ENCODE measurements at places on chromosomes 11 and 22.

- DNase-seq, result no peak
These were observed 53.2 kb upstream of the BID start for GRCh38 chr22:17827466-17827865.

GRCh38 chr11:47342854-47343253 lies 9.6 kb downstream of the MYBPC3 start:
- no peak for DNase-seq

GRCh38 chr11:83147895-83148294 lies 9.0 kb upstream of the PCF11 start:
- no peak for DNase-seq

DNA sequence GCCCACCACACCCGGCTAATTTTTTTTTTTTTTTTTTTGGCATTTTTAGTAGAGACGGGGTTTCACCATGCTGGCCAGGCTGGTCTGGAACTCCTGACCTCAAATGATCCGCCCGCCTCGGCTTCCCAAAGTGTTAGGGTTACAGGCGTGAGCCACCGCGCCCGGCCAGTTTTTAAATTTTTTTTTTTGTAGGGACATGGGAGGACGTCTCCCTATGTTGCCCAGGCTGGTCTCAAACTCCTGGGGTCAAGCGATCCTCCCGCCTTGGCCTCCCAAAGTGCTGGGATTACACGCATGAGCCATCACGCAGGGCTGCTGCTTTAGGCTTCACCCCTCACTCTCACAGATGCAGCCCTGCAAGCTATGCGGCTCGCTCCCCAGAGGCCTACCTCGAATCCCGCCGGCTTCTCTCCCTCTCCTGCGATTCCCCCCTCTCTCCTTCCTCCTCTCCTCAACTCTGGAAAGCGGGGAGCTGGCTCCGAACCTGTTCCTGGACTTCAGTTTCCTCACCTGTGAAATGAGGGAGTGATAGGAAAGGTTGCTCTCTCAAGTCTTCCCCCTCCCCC lies 926 bp downstream of the CCDC157 start:
- no peak for DNase-seq

DNA sequence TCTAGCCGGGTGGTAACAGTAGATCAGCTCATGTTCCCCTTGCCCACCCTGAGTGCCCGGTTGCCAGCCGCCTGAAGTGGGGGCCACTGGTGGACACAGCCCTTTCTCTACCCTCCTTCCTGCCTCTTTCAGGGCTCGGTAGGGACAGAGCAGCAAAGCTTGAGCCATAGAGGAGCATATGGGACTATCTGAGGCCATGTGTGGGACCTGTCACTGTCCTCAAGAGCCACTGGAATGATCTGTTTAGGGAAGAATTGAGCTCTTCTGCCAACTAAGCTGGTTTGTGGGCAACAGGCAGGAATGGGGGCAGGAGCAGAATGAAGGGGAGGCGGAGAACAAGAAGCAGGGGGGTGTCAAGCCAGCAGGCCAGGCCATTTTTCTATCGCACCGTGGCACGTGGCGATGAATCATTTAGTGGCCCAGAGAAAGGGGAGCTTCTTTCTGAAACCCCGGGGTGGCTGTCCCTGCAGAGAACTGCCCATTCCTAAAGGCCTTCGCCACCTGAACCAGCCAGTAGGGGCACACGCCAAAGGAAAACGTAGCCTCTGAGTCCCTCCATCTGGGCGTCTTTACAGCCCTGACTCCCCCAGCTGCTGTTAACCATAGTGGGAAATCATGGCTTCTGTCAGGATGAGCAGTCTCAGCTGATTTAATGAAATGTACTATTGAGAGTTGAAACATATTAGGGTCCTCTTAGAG lies 8.8 kb downstream of the ASPHD2 start:
- DNase-seq, result peak; percentile 44

GRCh38 chr11:27212248-27212780 lies 150.7 kb downstream of the CCDC34 start:
- no peak for DNase-seq

GRCh38 chr11:116473790-116474346 lies 298.9 kb downstream of the BUD13 start:
- DNase-seq, result peak; percentile 27

DNA sequence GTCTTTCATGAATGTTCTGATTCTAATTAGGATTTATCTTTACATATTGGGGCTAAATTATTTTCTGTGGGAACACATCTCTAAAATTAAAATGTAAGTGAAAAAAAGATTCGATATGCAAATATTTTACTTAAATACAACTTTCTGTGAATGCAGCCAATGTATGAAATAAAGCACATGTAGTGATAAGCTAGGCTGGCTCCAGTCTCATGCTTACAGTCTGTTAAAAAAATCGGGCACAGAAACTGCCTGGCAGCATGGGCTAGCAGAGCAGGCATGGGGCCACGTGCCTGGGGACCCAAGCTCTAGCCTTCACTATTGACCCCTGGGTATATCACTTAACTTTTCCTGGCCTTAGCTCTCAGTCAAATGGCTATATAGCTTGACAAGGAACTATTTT lies 46.5 kb downstream of the NELL1 start:
- DNase-seq, result no peak

DNA sequence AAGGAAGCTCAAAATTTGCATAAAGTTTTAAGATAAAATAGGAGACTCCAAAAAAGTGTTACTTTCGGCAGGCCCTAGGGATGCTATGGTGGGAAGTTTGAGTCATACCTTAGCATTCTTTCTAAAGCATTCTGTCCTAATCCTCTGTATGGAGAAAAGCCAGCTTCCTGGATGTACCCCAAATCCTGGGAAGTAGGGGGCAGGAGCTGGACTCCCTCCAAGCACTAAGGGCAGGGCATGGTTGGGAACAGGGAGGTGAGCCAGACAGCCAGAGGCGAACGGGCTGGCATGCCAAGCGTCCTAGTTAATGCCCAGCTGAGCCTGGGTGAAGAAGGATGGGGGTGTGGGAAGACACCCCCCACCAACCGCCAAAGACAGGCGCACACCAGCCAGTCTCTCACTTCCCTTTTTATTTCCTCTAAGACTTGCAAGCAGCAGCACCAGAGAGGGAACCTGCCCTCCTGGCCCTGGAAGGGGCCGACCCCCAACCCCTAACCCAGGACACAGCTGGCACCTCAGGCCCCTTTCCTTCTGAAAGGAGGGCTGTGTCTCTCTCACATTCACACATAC lies 23.9 kb downstream of the RTN4RL2 start:
- no peak for DNase-seq

DNA sequence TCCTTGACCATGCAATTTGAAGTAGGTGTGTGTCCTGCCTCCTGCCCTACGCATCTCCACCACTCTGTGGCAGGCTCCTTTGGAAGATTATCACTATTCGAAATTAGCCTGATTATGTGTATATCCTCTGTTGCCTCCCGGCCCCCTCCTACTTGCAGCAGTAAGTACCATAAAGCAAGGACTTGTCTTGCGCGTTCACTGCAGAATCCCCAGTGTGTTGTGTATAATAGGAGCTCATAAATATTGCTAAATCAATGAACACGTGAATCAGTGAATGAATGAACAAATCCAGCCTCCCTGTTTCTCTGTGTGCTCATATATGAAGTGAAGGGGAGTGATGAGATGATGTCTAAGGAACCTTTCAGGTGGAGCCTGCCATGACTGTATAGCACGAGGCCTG lies 210.7 kb downstream of the DBX1 start:
- no peak for DNase-seq

DNA sequence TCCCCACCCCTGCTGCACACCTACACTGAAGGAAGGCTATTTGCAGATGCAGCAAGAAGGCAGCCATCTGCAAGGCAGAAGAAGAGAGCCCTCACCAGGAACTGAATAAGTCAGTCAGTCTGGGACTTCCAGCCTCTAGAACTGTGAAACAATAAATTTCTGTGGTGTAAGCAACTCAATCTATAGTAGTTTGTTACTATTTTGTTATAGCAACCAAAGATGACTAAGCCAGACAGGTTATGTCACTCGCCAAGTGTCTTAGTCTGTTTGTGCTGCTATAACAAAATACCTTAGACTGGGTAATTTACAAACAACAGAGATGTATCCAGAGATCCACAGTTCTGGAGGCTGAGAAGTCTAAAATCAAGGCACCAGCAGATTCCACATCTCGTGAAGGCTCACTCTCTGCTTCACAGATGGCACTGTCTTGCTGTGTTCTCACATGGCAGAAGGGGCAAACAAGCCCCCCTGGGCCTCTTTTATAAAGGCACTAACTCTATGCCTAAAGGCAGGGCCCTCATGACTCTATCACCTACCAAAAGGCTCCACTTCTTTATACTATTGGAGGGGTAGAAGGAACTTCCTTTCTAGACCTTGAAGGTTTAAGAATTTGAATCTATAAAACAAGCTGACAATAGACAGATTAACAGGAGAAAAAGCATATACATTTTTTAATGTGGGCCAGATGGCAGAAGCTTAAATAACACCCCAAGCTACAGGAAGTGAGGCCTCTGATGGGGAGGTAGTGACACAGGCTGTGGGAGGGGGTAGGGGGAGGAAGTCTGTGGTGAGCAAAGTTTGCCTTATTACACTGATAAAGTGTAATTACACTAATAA lies 12.3 kb downstream of the APOL6 start:
- no peak for DNase-seq

DNA sequence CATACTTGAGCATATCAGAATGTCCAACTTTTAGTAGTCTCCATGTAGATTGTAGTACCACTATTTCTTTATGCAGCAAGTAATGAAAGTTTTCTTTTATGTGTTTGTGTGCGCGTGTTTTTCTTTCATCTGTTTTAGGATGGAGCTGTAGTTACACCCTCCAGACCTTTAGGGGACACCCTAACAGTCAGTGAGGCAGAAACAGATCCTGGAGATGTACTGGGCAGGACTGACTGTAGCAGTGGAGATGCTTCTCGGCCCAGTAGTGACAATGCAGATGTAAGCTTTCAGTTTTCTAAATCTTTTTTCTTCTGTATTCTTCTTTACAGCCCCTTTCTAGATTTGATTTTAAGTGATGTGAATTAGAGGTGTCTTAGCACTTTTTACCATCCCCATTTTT lies 79.9 kb upstream of the GRIK4 start:
- peak; percentile 39 for DNase-seq

- DNase-seq, result no peak
These were observed 1.2 kb downstream of the APOBEC3F start for GRCh38 chr22:39041908-39042307.

DNA sequence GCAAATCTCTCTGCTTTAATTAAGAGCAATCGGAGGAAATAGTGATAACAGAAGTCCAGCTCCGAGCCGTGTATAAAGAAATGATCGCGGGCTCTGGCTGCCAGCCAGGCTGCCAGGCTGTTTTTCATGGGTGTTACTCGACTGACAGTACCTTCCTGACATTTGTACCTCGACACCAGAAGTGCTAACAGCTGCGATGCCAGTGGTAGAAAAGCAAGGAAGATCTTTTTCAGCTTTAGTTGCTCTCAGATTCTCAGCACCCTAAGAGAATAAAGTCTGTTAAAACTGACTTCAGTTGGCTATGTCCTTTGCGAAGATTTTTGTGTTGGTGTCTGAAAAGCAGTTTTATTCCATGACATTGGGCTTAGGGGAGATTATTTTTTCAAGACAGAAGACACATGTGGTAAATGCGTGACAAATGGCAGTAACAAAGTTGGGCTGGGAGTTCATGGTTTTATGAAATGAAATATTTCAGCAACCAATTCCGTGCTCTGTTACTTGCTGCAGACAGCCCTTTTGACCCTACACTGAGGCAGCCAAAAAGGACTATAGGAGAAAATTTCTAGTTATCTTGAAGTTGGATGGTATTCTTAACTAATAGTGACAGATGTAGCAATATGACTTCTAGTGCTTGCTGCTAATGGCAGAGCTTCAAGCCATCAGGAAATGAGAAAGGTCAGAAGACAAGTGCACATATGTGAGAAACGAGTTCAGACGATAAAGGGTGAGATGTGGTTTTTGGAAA lies 296.2 kb downstream of the CNTN5 start:
- no peak for DNase-seq

- DNase-seq, result no peak
These were observed 297.7 kb upstream of the CCDC90B start for GRCh38 chr11:83583757-83584366.

GRCh38 chr11:107916671-107917241 lies 11.5 kb upstream of the RAB39A start:
- peak; percentile 65 for DNase-seq

- DNase-seq, result no peak
These were observed 104.8 kb downstream of the MPPED2 start for GRCh38 chr11:30481330-30481729.

DNA sequence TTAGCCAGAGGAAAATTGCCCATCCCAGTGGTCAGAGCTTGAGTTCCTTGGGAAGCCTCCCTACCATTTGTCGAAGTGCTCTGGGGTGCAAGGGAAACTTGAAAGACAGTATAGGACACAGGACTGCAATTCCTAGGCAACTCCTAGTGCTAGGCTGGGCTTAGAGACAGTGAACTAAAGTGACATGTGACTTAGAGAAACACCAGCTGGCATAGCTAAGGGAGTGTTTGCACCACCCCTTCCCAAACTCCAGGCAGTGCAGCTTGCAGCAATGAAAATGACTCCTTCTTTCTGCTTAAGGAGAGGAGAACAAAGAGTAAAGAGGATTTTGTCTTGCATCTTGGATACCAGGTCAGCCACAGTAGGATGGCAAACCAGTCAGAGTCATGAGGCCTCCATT lies 388.0 kb downstream of the DYNC2H1 start:
- DNase-seq, result no peak

GRCh38 chr11:34548278-34548677 lies 34.7 kb upstream of the ELF5 start:
- DNase-seq, result no peak

DNA sequence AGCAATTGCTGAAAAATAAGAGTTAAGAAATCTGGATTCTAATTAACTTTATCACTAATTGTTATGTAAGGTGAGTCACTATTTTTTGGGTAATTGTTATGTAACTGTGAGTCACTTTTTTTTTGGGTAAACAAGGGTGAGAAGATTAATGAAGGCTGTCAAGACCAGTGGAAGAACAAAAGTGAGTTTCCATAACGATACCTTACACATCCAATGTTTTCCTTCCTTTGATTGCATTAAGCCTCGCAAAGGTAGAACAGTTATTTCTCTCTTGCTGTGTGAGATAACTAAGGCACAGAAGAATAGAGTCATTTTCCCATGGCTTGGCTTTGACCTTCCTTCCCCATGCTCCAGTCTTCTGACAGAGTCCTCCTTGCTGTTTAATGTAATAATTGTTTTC lies 374.7 kb downstream of the DDX10 start:
- no peak for DNase-seq

- no peak for DNase-seq
These were observed 15.4 kb upstream of the LINC01488 start for GRCh38 chr11:69466039-69466438.
